Smooth muscle cell of the umbilical artery (primary cell): ENCODE measurements at places on chromosomes 1 and 21. TPM values are rescaled to one million over a fixed set of nuclear protein-coding genes. Genes with fewer than 3 reads are reported as not detected.

The ILDR2 gene
- not detected in 2 replicates for total RNA-seq

The S1PR1 gene
- total RNA-seq = 2.7 and 7.9 TPM in 2 replicates

The SUSD4 gene
- under 0.01 and 0.09 TPM in 2 replicates for total RNA-seq

The PROK1 gene
- total RNA-seq = not detected in 2 replicates
